ENCODE measurements at places on chromosomes 16 and 17. TPM values are rescaled to one million over a fixed set of nuclear protein-coding genes. Genes with fewer than 3 reads are reported as not detected.

NPIPA2 gene
- polyA plus RNA-seq, result not detected

NPIPB12 gene
- 97.6 TPM for polyA plus RNA-seq

DDX28 gene
- polyA plus RNA-seq, result 8.8 TPM

CUEDC1 gene
- 42.2 TPM for polyA plus RNA-seq

SNX20 gene
- polyA plus RNA-seq, result 0.38 TPM

HOXB8 gene
- polyA plus RNA-seq, result 44.8 TPM

ABCC3 gene
- polyA plus RNA-seq, result 11.8 TPM

SOX8 gene
- 2.9 TPM for polyA plus RNA-seq

GSDMA gene
- polyA plus RNA-seq, result 2.9 TPM

NHLRC4 gene
- 4.7 TPM for polyA plus RNA-seq

PLA2G15 gene
- 22.9 TPM for polyA plus RNA-seq

FGF11 gene
- polyA plus RNA-seq, result 6.1 TPM

ZFP3 gene
- polyA plus RNA-seq, result 19.1 TPM

TUBB3 gene
- 8.8 TPM for polyA plus RNA-seq

AIPL1 gene
- 0.07 TPM for polyA plus RNA-seq

CCL17 gene
- polyA plus RNA-seq, result not detected

LGALS9B gene
- not detected for polyA plus RNA-seq

SRCIN1 gene
- polyA plus RNA-seq, result 3.7 TPM

MYH8 gene
- polyA plus RNA-seq, result 0.70 TPM

GTF3C1 gene
- 90.1 TPM for polyA plus RNA-seq

CACNA1G gene
- polyA plus RNA-seq, result 7.9 TPM

ITGAX gene
- 0.53 TPM for polyA plus RNA-seq

TNS4 gene
- 0.10 TPM for polyA plus RNA-seq

Measured in left kidney (tissue), 8 donors.